ENCODE measurements at places on chromosomes 11 and 22.

DNA sequence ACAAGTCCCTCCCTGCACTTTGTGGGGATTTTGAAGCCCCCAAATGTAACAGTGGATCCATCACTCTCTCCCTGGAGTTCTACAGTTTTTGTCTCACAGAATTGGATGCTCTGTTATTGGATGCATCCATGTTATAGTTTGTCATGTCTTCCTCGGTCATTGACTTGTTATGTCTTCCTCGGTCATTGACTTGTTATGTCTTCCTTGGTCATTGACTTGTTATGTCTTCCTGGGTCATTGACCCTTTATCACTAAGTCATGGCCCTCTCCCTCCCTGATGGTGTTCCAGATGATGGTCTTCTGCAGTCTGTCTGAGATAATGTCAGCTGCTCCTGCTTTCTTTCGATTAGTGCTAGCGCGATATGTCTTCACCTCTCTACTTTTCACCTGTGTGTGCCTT lies 981.5 kb downstream of the BRD1 start:
- DNase-seq: no peak

DNA sequence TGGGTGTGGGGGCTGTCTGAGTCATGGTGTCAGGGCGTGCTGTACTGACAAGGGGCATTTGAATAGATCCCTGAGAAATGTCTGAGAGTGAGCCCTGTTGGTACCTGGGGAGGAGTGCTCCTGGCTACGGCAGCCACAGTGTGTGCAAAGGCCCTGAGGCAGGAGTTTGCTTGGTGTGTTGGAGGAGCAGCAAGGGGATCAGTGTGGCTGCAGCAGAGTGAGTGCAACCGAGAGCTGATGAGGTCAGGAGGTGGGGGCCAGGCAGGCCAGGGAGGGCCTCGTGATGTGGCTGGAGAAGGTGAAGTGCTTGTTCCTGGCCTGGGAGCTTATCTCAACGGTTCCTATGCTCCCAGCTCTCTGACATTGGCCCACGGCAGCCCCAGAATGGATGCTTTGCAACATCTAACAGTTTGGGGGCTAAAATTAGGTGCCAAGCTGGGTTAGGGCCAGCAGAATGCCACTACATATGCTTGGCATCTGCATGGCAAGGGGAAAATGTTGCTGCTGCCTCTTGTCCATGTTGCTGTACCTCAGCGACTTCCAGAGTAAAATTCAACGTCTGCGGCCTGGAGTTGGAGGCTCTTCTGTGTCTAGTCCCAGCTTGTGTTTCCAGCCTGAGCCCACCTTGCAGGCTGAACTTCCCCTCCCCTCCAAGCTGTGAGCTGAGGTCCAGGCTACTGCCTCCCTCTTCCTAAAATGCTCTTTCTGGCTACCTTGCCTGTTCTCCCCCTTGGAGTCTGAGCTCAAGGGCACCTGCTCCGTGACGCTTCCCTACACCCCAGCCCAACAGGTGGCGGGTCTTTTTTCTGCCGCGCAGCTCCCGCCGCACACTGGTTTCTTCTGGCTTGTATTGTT lies 48.2 kb upstream of the MYEOV start:
- DNase-seq: no peak

DNA sequence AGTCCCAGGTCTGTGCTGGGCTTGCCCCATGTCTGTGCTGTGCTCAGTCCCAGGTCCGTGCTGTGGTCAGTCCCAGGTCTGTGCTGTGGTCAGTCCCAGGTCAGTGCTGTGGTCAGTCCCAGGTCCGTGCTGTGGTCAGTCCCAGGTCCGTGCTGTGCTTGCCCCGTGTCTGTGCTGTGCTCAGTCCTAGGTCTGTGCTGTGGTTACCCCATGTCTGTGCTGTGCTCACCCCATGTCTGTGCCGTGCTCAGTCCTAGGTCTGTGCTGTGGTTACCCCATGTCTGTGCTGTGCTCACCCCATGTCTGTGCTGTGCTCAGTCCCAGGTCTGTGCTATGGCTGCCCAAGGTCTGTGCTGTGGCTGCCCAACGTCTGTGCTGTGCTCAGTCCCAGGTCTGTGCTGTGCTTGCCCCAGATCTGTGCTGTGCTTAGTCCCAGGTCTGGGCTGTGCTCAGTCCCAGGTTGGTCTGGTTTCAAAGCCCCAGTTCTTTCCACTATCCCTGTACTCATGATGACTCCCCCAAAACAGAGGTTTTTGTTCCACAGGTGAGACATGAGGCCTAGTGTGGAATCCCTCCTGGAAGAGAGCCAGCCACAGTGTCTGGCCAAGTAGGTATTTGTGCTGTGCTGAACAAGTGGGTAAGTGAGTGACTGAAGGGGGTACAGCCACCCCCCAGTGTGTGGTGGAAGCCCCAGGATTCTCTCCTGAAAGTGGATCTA lies 34.8 kb downstream of the IRAG1 start:
- no peak for DNase-seq

DNA sequence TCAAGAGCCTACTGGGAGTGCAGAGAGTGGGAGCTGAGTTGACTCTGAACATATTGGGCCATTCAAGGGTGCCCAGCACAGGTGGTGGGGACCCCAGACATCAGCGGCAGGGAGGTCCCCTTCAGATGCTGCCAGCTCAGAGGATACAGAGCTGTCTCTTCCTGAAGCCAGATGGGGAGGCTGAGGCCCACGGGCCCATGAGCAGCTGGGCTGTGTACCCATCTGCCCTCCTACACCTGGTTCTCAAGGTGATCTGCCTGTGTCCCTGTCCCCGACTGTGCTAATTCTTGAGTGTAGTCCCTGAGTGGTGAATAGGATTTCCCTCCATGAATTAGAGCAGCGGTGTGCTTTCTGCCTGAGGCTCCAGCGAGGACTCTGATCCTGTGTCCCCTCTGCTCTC lies 76.3 kb downstream of the MICAL2 start:
- DNase-seq: no peak

- DNase-seq: peak; percentile 9
Measured at GRCh38 chr11:116420770-116421528, 351.8 kb downstream of the BUD13 start.

DNA sequence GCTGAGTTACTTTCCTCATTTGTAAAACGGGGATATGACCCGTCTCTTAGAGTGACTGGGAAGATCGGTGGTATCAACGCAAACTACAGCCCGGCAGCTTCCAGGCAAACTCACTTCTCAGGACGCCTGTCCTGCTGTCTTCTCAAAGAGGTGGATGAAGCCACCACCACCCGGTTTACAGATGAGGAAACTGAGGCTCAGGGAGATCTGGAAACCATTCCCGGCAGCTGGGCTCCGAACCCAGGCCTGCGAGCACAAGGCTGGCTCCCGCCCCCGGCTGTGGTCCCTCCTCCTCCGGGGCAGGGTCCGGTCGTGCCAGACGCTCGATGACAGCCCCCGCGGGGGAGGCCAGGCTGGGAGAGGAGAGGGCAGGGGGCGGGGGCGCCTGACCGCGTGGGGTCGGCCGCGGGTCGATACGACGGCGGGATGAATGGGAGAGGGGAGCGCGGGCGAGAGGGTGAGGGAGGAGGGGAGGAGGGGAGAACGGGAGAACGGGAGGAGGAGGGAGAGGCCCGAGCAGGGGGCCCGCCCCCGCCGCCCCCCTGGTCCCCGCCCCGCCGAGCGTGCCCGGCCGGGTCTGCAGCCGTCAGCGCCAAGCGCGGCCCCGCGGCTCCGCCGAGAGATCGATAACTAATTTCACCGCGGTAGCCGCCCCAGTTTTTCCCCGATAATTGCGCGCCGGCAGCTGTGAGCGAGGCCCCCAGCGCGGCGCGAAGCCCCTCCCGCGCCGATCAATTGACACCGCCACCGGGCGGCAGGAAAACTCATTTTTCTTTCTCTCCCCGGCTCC lies 14.0 kb downstream of the IGLL1 start:
- DNase-seq: no peak

GRCh38 chr11:129314371-129314770 lies 61.3 kb upstream of the BARX2 start:
- no peak for DNase-seq

- peak; percentile 80 for DNase-seq
Measured at GRCh38 chr11:126585774-126586491, 230.4 kb downstream of the ST3GAL4 start.

DNA sequence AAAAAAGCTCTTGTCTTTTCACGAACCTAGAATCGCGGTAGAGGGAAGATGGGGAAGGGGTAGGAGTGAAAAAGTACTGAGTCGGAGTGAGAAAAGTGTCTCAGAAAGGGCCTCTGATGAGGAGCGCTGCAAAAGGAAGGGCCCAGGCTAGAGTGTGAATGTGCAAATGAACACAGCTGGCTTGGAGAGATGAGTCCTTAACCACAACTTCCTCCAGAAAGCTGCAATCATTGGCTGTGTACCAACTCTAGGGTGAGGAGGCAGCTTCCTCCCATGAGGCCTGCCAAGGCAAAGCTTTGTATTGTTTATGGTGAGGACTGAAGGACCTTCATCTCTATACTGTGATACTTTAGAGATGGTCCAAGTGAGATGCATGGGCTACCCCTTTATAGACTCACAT lies 566.9 kb upstream of the ANO5 start:
- peak; percentile 74 for DNase-seq
